ENCODE measurements at places on chromosomes 4 and X. TPM values are rescaled to one million over a fixed set of nuclear protein-coding genes. Genes with fewer than 3 reads are reported as not detected.
A peak's percentile ranks its signal among the peaks of the same experiment; 100 is the strongest.

DNA sequence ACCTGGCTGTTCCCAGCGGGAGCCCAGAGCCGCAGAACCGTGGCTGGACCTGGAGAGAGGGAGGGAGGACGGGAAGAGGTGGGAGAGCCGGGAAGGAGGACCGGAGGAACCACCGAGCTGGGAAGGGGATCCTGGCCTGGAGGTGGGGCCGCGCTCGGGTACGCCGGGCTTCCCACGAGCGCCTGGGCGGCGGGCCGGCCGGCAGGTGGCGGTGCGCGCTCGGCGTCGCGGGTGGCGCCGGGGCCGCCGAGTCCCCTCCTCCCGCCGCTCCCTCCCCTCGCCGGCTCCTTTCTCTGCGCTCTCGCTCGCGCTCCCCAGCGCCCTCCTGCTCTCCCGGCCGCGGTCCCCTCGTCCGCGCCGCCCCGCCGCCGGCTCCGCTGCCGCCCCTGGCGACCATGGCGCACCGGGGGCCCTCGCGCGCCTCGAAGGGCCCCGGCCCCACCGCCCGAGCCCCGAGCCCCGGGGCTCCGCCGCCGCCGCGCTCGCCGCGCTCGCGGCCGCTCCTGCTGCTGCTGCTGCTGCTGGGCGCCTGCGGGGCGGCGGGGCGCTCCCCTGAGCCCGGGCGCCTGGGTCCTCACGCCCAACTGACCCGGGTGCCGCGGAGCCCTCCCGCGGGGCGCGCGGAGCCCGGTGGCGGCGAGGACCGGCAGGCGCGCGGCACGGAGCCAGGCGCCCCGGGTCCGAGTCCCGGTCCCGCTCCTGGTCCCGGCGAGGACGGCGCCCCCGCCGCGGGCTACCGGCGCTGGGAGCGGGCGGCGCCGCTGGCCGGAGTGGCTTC is at the start of gene SORCS2:
TSS of gene SORCS2 (plus strand) at position 287 of the 778 bp plus-strand sequence.
- H3K27ac ChIP-seq: no peak within 1 kb of the TSS
- peaks cover 51% of the 10 kb centered on the region for H3K27me3 ChIP-seq
- no peaks in the 10 kb centered on the region for H3K36me3 ChIP-seq
- H3K4me3 ChIP-seq: peak within 1 kb of the TSS; percentile 26
- peak; percentile 91 for DNase-seq

GRCh38 chrX:119194621-119195020 is 41.5 kb upstream of the PGRMC1 start:
- H3K36me3 ChIP-seq: no peaks in the 10 kb centered on the region
- H3K4me1 ChIP-seq: no peaks in the 10 kb centered on the region
- H3K27ac ChIP-seq: no peak overlapping the region
- no peak overlapping the region for H3K4me3 ChIP-seq
- peak; percentile 19 for DNase-seq

Gene MAGEC2
- polyA plus RNA-seq: not detected

GRCh38 chrX:124216396-124217115 is 115.9 kb upstream of the TEX13D start:
- H3K36me3 ChIP-seq: no peaks in the 10 kb centered on the region
- no peak overlapping the region for H3K4me3 ChIP-seq
- DNase-seq: no peak
- no peaks in the 10 kb centered on the region for H3K27me3 ChIP-seq

Gene SULT1E1
- 30.8 TPM for polyA plus RNA-seq

GRCh38 chr4:113975578-113975977 is 3.9 kb downstream of the ARSJ start:
- DNase-seq: no peak
- peak overlapping the region; percentile 12 for H3K4me3 ChIP-seq
- no peaks in the 10 kb centered on the region for H3K27me3 ChIP-seq
- H3K27ac ChIP-seq: no peak overlapping the region
- peaks cover 5% of the 10 kb centered on the region for H3K4me1 ChIP-seq
